Stimulated activated CD8-positive, alpha-beta memory T cell treated with anti-CD3 and anti-CD28 coated beads, Interleukin-4, amount 100 ng/mL, for 4 hours (primary cell): ENCODE measurements at places on chromosomes 6 and 20.

GRCh38 chr6:158373214-158373613 lies 60.9 kb downstream of the TULP4 start:
- no peak for DNase-seq

- DNase-seq = no peak
These were observed 128.3 kb downstream of the FOXA2 start for GRCh38 chr20:22456109-22456508.

DNA sequence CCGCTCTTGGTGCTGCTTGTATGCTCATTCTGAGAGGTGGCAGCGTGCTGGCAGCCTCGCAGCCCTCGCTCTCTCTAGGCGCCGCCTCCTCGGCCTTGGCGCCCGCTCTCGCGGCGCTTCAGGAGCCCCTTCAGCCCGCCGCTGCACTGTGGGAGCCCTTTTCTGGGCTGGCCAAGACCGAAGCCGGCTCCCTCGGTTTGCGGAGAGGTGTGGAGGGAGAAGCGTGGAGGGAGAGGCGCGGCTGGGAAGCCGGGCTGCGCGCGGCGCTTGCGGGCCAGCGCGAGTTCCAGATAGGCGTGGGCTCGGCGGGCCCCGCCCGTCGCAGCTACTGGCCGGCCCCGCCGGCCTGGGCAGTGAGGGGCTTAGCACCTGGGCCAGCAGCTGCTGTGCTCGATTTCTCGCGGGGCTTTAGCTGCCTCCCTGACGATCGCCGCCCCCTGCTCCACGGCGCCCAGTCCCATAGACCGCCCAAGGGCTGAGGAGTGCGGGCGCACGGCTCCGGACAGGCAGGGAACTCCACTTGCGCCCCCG lies 19.5 kb upstream of the FAM8A1 start:
- no peak for DNase-seq

GRCh38 chr6:6505111-6505510 lies 83.4 kb upstream of the LY86 start:
- DNase-seq = no peak

GRCh38 chr6:38184585-38185080 lies 365.1 kb downstream of the ZFAND3 start:
- no peak for DNase-seq

DNA sequence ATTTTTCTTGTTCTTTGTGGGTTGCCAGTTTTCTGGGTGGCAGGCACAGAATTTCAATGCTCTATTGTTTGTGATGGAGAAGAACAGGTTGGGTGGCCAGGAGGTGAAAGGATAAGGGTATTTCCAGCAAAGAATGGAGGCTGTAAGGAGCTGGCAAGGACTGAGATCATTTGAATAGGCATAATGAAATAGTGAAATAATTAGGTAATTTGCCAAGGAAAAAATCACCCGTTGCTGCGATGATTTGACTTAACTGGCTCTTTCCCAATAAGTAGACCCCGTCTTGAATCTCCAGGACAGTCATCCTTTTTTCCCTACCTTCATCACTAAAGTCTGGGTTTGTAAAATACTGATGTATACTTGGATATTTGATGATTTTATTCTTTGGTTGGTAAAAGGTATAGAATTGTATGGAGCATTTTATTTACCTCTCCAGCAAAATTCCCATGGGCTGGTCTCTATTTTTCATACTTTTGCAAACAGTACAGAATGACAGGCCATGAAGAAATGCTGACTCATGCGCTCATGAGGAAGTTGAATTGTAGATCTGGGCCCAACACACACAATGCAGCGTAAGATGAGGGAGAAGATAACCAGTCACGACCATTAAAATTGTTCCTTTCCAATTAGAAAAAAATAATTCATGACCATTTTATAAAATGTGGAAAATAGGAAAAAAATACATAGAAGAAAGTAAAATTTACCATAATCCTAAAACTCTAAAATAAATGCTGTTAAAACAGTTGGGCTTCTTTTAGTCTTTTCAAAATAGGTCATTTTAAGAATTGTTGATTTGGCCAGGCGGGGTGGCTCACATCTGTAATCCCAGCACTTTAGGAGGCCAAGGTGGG lies 2.4 kb upstream of the GCNT2 start:
- DNase-seq = no peak

DNA sequence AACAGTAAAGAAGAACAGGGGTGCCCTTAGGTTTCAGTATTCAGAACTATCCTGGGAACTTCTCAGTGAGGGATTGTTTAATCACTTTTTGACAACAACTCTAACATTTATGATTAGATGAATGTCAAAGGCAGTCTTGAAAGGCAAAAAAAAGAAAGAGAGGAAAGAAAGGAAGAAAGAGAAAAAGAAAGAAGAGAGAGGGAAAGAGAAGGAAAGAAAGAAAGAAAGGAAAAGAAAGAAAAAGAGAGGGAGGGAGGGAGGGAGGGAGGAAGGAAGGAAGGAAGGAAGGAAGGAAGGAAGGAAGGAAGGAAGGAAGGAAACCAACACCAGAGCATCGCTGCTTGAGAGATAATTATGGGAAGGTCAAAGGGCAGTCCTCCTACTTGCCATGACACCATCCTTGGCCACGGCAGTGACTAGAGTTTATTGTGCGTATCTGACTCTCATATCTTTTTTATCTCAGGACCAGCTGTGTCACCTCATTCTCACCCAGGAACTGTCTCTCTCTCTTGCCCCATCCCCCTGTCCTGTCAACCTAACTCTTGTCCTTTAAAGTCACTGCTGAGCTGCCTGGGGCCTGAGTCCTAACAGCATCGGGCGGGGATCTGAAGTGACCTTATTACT lies 96.8 kb upstream of the ATXN1 start:
- DNase-seq = no peak

DNA sequence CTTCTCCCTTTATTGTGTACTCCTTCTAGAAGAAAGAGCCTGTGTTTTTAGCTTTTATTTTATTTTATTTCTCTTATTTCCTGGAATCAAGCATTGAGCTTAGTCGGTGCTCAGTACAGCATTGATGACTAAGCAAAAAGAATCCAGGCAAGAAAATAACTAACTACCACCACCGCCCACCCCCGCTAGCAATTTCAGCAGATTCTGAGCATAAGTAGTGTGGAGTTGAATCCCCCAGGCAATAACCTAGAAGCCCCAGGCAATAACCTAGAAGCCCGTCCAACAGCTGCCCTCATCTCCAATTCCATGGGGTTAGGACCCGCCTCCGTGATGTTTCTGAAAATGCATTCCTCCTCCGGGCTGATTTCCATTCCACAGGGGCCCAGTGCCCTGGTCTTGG lies 258.0 kb upstream of the TAB2 start:
- no peak for DNase-seq

DNA sequence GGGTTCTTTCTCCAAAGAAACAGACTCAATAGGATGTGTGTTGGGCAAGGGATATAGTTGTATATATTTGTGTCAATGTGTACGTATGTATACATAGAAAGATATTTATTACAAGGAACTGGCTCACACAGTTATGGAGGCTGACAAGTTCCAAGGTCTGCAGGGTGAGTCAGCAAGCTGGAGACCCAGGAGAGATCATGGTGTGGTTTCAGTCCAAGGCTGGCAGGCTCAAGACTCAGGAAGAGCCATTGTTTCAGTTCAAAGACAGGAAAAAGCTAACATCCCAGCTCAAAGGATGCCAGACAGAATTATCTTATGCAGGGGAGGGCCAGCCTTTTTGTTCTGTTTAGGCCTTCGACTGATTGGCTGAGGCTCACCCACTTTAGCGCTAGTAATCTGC lies 89.9 kb upstream of the RALGAPA2 start:
- DNase-seq = no peak

- no peak for DNase-seq
These were observed 481.4 kb downstream of the MAFB start for GRCh38 chr20:40207655-40208054.

GRCh38 chr6:870096-870495 lies 177.2 kb upstream of the EXOC2 start:
- no peak for DNase-seq

DNA sequence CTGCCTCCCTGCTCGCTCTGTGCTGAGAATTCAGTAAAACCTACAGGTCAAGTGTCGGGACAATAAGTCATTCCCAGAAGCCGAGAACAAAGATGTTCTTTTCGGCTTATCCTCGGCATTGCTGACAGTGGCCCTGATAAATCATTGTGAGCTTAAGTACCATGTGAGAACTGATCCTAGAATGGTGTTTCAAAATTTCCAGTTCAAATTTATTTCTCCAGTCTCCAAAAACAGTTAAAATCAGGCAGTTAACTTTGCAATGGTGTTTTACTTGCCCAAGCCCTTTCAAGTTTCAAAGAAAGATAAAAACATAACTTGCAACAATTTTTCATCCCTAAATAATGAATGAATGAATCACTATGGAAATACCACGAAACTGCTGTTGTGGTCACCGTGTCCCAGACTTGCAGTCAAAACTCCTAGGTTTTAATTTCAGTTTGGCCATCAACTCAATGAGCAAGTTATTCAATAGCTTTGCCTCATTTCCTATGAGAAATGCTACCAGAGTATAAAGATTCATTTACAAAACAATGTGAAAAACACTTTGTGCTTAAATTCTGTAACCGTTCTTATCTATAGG lies 4.3 kb downstream of the ATP5F1E start:
- DNase-seq = no peak

- no peak for DNase-seq
These were observed 6.9 kb upstream of the PPP1R3G start for GRCh38 chr6:5078121-5078669.

- DNase-seq = no peak
These were observed 126.8 kb upstream of the TMEM170B start for GRCh38 chr6:11410539-11411307.

DNA sequence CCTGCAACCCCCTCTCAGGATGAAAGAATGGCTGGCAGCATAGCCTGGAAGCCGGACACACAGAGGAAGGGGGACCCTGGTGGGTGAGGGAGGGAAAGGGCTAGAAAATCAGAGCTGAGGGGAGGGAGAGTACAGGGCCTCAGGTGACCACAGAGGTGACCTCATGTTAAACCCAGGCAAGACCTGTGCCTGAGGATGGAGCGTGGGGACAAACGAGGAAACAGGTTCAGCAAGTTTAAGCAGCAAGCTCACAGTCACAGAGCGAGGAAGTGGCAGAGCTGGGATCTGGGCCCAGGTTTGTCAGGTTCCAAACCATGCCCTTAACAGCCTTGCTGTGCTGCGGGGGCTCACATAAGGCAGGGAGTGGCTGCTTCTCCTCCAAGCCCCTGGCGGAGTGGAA lies 4.0 kb upstream of the BPI start:
- no peak for DNase-seq

GRCh38 chr20:22763257-22763906 lies 179.0 kb upstream of the FOXA2 start:
- no peak for DNase-seq

- DNase-seq = no peak
These were observed 73.8 kb upstream of the MPC1 start for GRCh38 chr6:166456395-166457156.

DNA sequence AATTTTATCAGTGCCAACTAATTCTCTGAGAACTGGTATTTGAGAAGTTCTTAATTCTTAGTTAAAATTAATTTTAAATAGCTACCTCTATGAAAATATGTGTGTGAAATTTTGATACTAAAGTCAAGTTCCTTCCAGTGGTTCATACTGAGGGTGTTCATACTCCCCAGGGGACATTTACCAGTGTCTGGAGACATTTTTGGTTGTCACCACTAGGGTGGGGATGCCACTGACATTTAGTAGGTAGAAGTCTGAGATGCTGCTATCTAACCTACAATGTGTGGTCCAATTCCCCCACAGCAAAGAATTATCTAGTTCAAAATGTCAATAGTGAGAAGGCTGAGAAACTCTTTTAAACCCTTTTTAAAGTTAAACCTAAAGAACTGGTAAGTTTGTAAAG lies 463.8 kb downstream of the ADGRB3 start:
- DNase-seq = no peak

DNA sequence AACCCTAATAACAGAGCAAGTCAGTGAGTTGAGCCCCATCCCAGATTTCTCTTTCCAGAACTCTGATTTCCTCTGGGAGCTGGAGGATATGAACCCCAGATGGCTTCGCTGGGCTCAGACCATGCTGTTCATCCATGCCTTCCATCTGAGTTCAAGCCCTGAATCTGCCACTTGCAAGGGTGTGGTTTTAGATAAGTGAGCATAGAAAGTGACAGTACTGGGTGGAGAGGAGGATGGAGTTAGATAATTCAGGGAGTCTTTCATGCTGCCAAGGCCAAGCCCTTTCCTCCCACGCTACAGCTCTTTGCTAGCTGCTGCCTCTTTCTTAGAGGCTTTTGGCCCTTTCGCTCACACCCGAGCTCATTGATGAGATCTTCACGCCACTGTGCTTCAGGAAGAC lies 57.2 kb upstream of the MAFB start:
- DNase-seq = no peak

DNA sequence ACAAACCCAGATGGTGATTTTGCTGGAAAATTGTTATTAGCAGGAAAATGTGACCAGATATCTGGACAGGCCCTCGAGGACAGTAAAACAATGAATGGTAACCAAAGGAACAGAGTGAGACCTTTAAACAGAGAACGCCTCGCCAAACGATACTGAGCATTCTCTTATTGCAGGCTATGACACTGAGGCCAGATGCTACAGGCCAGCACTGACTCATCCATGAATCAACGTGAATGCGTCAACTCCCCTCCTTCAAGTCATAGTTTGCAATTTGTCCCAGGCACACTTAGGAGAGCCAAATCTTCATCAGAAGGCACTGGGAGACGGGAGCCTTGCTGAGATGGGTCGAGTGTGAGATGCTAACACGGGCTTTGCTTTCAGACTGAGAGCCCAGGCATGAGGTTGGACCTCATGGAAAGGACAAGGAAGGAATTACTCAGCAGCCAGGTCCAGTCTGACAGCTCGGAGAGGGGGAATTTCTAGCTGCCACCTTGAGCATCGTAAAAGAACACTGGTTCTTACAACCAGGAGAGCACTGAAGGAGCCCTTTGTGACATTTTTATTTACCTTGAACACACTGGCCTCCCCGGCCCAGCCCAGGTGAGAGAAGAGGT lies 60.7 kb downstream of the BMP7 start:
- DNase-seq = no peak

- no peak for DNase-seq
These were observed 15.9 kb upstream of the ENTPD6 start for GRCh38 chr20:25179439-25180089.

DNA sequence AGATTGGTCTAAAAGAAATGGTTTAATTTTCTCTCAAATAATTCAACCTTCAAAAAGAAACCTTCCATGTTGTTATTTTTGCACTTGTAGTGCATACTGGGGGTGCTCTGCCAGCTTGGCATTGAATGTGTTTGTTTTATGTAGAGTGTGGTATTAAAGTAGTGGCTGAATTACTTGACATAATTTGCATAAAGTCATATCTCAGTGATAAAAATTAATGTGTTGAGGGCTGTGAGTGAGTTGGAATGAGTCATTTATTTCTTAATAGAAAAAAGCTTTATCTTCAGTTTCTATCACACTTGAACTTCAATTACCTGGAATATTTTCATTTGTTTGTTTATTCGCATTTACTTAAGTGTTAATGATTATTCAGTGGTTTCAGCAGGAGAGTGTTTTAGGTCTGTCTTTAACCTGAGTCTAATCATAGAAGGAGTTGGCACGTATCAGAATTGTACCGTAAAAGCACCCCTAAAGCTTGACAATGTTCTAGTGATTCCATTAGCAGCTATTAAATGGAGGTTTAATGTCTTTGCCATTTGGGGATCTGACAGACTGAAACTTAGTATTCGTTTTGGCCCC lies 801.2 kb upstream of the FLRT3 start:
- no peak for DNase-seq
